ENCODE measurements at places on chromosomes 1 and 21. TPM values are rescaled to one million over a fixed set of nuclear protein-coding genes. Genes with fewer than 3 reads are reported as not detected.

The USP24 gene
- 13.3 TPM for polyA plus RNA-seq

The OVAAL gene
- not detected for polyA plus RNA-seq

DNA sequence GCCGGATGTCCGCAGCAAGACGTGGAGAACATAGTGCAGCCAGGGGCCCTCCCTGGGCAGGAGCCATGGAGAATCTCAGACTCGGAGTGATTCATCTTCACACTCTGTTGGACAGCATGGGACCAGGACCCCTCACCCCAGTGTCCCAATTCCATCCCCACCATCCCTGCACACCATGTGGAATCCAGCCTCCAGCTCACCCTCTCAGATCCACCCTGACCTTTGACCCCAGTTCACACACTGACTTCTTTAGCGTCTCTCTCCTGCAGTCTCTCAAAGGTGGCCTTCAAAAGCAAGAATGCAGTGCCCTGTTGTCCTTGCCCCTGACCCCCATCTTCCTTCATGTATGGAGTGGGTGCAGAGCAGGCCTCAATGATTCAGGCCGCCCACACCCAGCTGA lies 2.1 kb upstream of the TNNI1 start:
- H3K36me3 ChIP-seq: no peaks in the 10 kb centered on the region
- no peaks in the 10 kb centered on the region for H3K4me1 ChIP-seq
- H3K27ac ChIP-seq: no peak overlapping the region
- no peaks in the 10 kb centered on the region for H3K27me3 ChIP-seq

The OR2T5 gene
- polyA plus RNA-seq: not detected

The ANKRD35 gene
- 0.68 TPM for polyA plus RNA-seq

DNA sequence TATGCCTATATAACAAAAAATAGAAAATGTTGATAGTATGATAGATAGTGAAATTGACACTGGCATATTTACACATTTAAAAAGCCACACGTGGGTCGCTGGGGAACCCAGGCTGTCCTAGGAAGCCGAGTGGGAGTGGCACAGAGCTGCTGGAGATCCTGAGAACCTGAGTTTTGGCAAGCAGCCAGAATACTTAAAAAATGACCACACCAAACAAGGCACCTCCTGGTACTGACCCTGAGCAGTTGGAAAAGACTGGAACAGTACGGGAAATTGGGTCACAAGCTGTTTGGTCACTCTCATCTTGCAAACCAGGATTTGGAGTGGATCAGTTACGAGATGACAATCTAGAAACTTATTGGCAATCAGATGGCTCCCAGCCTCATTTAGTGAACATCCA lies 111.5 kb downstream of the ZFYVE9 start:
- H3K36me3 ChIP-seq: no peaks in the 10 kb centered on the region
- no peak for DNase-seq
- H3K4me1 ChIP-seq: no peaks in the 10 kb centered on the region
- H3K27ac ChIP-seq: no peak overlapping the region
- H3K27me3 ChIP-seq: no peaks in the 10 kb centered on the region

The KRTAP12-2 gene
- polyA plus RNA-seq: not detected

All from pancreas (tissue), 10 donors.